NCI-H524 (cell line): ENCODE measurements at places on chromosomes 4 and X.

GRCh38 chr4:119103263-119103662, 32.4 kb upstream of the MYOZ2 start:
- no peak for DNase-seq

DNA sequence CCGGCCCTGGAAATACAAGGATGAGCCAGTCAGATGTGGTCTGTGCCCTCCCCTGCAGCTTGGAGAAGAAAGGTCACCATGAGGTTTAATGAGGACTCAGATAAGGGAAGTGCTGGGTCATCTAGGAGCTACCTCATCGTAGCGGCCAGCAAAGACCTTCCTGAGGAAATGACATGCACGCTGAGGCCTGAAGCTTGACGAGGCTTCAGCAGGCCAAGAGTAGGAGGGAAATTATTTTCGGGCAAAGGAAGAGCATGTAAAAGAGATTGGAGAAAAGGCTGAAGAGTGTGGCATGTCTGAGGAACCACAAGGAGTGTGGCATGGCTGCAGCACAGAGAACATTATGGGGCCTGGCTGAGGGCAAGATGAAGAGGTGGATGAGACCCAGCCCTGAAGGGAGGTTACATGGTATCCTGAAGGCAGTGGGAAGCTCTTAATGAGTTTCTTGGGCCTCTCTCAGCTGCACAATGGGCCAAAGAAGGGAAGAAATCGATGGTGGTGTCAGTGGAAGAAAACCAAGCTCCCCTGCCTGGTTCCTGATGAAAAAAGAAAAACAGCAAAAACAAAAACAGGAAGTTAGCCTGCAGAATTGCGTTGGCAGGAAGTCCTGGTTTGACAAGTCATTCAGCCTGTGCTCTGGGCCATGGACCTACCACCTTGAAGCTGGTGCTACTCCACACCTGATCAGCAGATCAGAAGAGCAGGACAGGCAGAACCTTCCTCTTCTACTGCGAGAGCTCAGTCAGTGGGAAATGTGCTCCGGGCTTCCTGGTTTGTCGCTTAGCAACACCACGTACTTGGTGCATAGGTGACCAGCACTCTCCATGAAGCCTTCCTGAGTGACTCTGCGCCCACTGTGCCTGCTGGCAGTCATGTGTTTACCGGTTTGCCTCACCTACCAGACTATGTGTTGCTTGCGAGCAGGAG, 134.5 kb upstream of the KLF3 start:
- no peak for DNase-seq

GRCh38 chrX:151393514-151393913, 3.5 kb upstream of the VMA21 start:
- no peak for DNase-seq

GRCh38 chr4:100849319-100849718, 331.5 kb upstream of the EMCN start:
- no peak for DNase-seq

DNA sequence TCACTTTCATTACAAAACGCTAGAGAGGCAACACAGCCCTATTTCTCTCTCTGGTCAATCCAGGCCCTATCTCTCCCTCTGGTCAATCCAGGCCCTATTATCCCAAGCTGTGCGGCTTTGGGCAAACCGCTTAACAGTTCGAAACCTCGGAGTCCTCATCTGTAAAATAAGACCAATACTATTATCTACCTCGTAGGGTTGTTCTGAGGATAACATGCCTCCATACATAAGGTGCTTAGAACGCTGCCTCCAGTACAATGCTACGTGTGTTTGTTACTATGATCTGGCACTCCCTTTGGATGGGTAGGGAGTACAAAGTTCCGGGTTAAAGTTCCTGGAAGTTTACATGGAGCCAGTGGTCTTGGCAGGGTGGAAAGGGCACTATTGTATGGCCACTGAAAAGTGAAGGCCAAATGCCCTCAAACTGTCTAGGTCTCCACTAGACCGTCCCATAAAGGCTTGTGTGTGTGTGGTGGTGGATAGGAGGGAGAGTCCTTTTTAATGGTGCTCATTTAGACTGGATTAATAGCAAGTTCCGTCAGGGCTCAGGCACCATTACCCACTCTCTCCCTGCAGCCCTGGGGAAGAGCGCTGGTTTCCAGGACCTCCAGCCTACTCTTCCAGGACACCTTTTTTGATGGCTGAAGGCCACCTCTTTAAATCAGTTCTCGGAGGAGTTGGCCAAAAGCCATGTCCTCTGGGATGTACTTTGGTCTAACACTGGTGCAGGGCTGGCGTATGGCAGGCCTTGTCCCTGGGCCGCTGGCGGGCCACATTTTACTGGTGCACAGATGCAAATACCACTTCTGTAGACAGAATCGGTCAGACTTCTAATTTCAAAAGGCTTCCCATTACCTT, 75.6 kb upstream of the BCOR start:
- no peak for DNase-seq

DNA sequence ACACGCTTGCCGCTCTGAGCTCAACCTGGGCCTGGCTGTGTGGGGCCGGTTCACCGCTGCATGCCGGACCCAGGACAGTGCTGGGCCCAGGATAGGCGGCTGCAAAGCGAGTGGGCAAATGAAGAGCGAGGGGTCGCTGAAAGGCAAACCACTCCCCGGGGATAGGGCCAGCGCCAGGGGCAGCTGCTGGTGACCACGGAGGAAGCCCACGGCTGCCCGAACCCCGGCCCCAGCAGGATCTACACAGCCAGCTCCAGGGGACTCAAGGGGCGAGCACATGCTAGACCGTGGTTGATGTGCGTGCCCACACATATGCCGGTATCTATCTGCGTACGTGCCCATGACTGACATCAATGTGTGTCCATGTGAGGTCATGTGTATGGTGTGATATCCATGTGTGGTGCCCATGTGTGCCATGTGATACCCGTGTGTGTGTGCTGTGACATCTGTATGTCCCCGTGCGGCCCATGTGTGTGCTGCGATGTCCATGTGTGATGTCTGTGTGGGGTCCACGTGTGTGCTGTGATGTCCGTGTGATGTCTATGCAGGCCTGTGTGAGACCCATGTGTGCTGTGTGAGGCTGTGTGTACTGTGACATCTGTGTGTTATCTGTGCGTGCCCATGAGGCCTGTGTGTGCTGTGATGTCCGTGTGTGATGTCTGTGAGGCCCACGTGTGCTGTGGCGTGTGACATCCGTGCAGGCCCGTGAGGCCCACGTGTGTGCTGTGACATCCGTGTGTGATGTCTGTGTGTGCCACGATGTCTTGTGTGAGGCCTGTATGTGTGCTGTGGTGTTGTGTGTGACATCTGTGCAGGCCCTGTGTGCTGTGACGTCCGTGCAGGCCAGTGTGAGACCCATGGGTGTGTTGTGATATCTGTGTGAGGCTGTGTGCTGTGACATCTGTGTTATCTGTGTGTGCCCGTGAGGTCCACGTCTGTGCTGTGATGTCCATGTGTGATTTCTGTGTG, 24.8 kb downstream of the CTBP1 start:
- no peak for DNase-seq

- DNase-seq, result no peak
Observed at GRCh38 chr4:46967631-46968030, 25.8 kb downstream of the GABRA4 start.

GRCh38 chr4:189845145-189845846, 95.4 kb upstream of the FRG1 start:
- DNase-seq, result no peak

GRCh38 chr4:176014583-176015108, 51.0 kb upstream of the WDR17 start:
- no peak for DNase-seq

GRCh38 chrX:17603196-17603595, 134.1 kb upstream of the SCML1 start:
- no peak for DNase-seq

- DNase-seq, result no peak
Observed at GRCh38 chr4:26837993-26838842, 22.4 kb upstream of the STIM2 start.

DNA sequence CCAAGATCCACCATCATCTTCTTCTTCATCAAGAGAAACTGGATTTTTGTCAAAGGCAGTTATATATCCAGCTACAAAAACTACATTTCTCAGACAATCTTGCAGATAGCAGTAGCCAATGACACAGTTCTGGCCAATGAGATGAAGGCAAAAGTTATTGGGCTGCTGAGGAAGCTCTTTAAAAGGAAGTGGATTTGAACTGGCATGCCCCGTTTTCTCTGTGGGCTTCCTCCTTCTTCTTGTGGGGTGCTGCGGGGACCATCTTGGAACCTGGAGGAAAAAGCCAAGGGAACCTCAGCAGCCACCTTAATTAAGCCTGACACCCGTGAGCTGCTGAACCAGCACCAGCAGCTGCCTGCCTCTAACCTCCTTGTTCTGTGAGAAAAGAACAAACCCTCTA, 4.8 kb downstream of the SMIM43 start:
- DNase-seq, result no peak

- DNase-seq, result no peak
Observed at GRCh38 chrX:110734894-110735541, 60.6 kb downstream of the CHRDL1 start.

GRCh38 chrX:150767045-150767395, 73.8 kb downstream of the MTMR1 start:
- DNase-seq, result no peak

- peak; percentile 64 for DNase-seq
Observed at GRCh38 chrX:128106630-128107029, 54.4 kb upstream of the ACTRT1 start.

- DNase-seq, result no peak
Observed at GRCh38 chr4:73347497-73347896, 56.6 kb upstream of the ALB start.

- peak; percentile 3 for DNase-seq
Observed at GRCh38 chr4:61336916-61337315, 136.8 kb downstream of the ADGRL3 start.
